ENCODE measurements at places on chromosomes 16 and 17.

GRCh38 chr17:50620237-50620636 is 14.4 kb upstream of the ABCC3 start:
- DNase-seq = no peak

DNA sequence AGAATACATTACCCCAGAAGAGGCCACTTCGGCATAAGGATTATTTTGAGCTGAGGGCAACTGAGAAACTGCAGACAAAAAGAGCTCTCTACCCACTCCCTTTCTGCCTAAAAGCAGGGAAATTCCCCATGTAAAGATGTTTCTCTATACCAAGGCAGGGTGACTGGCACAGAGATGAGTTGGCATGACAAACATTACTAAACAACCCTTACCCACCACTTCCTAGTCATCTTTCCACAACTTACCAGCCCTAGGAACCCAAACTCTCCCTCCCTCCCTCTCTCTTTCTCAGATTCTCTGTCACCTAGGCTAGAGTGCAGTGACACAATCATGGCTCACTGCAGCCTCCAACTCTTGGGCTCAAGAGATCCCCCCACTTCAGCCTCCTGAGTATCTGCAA is 68.6 kb downstream of the EMP2 start:
- no peak for DNase-seq

- DNase-seq = no peak
Measured at GRCh38 chr17:16818340-16818739, 128.3 kb downstream of the CCDC144A start.

DNA sequence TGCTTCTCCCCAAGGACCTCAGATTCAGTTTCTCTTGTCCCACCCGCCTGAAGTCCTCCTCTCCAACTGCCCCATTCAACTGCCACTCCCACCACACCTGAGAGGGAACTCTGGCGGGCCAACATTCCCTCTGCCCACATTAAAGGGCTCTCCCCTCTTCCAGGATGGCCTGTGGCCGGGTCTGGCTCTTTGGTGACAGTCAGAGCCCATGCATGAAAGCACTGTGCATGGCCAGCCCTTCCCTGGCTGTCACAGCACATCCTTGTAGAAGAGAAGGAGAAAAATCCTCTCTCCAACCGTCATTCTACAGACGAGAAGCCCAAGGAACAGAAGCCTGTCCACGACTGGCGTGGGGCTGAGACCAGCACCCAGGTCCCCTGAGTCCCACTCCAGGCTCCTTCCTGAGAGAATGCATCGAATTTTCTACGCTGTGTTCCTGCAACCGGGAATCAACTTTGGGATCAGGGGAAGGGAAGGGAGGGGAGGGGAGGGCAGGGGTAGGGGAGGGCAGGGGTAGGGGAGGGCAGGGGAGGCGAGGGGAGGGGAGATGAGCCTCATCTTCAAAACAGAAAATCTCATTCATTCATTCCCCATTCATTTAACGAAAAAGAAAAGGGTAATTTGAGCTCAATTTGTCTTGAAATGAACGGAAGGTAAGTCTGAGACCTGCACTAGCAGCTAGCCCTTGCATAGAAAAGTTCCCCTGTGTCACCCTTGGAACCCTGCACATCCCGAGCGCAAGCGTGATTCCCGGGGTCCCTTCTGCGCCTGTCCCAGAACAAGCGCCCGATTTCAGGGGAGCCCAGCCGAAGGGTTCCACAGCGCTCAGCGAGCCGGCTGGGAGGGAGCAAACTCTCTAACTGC is at the start of gene ABCC12:
TSS of gene ABCC12 (minus strand) at position 68 of the 864 bp plus-strand sequence. CDS start 9,569 bp downstream, outside the sequence.
- no peak for DNase-seq

DNA sequence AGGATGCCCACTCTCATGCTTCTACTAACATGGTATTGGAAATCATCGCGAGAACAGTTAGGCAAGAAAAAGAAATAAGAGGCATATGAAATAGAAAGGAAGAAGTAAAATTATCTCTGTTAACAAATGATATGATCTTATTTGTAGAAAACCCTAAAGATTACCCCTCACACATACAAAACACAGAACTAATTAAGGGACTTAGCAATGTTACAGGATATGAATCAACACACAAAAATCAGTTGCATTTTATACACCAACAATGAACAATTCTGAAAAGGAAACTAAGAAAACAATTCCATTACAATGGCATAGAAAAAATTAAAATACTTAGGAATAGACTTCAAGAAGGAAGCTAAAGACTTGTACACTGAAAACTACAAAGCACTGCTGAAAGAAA is 2.7 kb upstream of the CAPNS2 start:
- no peak for DNase-seq
